ENCODE measurements at places on chromosomes 16 and 17.

DNA sequence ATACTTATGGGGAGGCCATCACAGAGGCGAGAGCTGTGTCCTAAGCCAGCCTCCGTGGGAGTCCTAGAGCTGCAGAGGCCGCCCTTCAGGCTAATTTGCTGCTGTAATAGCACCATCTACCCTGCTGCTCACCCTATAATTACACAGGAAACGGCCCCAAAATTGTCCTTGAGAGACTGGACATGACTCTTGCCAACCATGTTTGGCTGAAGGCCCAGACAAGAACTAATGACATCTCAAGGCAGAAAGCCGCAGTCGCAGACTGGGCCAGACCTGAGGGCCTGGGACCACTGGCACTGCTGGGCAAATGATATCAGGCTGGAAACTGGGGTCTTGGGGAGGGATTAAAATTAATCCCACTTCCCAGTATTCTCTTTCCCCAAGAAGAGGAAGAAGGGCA lies 24.1 kb downstream of the PSMD7 start:
- H3K36me3 ChIP-seq, result peaks cover 2% of the 10 kb centered on the region
- no peaks in the 10 kb centered on the region for H3K4me1 ChIP-seq
- no peak for DNase-seq
- no peak overlapping the region for H3K27ac ChIP-seq
- no peak overlapping the region for H3K4me3 ChIP-seq
- H3K27me3 ChIP-seq, result no peaks in the 10 kb centered on the region

GRCh38 chr16:27689711-27690110 lies 139.8 kb downstream of the KATNIP start:
- no peak overlapping the region for H3K4me3 ChIP-seq
- no peak for DNase-seq
- H3K36me3 ChIP-seq, result no peaks in the 10 kb centered on the region

DNA sequence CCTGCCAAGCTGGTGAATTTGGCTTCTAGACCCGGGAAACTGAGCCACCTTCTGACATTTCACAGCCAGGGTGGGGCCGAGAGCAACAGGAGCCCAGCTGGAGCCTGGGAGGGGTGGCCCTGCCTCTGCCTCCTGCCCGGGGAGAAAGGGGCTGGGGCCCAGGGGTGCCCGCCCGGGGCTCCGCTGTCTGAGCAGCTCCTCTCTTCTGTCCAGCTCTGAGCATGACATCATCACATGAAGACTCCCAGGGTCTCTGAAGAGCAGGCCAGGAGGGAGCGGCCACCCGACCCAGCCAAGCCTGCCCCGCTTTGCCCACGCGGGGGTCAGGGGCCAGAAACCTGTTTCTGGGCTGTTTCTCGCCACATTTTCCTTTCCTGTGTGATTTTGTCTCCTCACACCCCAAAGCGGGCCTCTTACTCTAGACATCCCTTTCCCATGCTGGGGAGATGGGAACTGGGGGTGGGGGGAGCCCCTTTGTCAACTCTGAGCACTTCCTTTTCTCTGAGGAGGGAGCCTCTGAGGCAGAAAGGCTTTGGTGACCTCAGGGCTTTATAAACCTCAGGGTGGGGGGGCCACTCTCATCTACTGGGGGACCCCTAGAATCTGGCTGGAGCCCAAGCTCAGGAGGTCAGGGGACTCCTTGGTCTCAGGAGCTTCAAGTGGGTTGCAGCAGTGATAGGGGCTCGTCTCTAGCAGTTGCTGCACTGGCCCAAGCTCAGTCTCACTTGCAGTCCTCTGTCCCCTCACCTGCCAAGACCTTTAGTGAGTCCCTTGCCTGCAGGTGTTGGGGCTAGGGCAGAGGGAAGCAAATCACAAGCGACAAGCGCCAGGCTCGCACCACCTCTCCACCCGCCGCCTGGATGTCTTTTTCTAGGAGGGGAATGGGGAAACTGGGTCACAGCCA lies 7.6 kb downstream of the UBALD2 start:
- H3K36me3 ChIP-seq, result peaks cover 36% of the 10 kb centered on the region
- H3K4me1 ChIP-seq, result peaks cover 43% of the 10 kb centered on the region
- H3K27me3 ChIP-seq, result no peaks in the 10 kb centered on the region
- no peak for DNase-seq

GRCh38 chr16:24670623-24671454 lies 58.6 kb upstream of the TNRC6A start:
- peaks cover 5% of the 10 kb centered on the region for H3K4me1 ChIP-seq
- no peak overlapping the region for H3K27ac ChIP-seq
- no peak for DNase-seq
- peaks cover 14% of the 10 kb centered on the region for H3K27me3 ChIP-seq
- no peaks in the 10 kb centered on the region for H3K36me3 ChIP-seq

DNA sequence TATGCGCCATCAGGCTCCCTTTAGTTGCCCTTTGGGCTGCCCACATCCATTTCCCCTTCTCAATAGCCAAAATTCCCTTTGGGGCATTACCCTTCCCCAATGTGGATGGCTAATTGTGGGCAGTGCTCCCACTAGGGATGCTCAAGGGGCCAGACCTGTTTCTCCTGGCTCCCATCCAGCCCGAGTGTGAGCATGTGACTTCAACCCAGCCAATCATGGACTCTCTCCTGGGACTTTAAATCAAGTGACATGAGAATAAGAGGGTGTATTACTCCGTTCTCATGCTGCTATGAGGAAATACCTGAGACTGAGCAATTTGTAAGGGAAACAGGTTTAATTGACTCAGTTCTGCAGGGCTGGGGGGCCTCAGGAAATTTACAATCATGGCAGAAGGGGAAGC lies 60.9 kb upstream of the WSB1 start:
- no peaks in the 10 kb centered on the region for H3K4me1 ChIP-seq
- H3K36me3 ChIP-seq, result no peaks in the 10 kb centered on the region
- no peak for DNase-seq
- no peak overlapping the region for H3K4me3 ChIP-seq
- no peak overlapping the region for H3K27ac ChIP-seq

DNA sequence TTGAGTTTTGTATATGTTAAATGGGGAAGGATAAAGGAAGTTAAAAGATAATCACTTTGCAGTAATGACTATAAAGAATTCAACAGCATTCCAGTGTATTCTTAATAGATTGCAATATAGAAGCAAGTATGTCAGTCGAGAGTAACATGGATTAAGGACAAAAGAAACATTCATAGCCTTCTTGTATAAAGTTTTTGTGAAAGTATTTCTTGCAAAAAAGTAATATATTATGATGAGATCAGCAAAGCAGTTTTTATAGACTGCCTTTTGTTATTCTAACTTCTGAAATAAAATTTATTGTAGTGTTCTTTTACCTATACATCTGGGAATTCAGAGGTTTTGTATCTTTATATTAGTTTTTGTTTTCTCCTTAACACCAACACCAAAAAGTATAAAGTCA lies 184.9 kb upstream of the RBL2 start:
- H3K4me1 ChIP-seq, result no peaks in the 10 kb centered on the region
- H3K27me3 ChIP-seq, result no peaks in the 10 kb centered on the region
- no peak overlapping the region for H3K27ac ChIP-seq

Measured in central memory CD8-positive, alpha-beta T cell (primary cell).